ENCODE measurements at places on chromosomes 4 and X. TPM values are rescaled to one million over a fixed set of nuclear protein-coding genes. Genes with fewer than 3 reads are reported as not detected.

GRCh38 chr4:124135409-124135813 is 577.1 kb downstream of the ANKRD50 start:
- no peaks in the 10 kb centered on the region for H3K36me3 ChIP-seq
- no peaks in the 10 kb centered on the region for H3K27me3 ChIP-seq
- H3K4me3 ChIP-seq: no peak overlapping the region
- DNase-seq: no peak

GRCh38 chrX:45003085-45003484 is 130.1 kb downstream of the KDM6A start:
- H3K27ac ChIP-seq: no peak overlapping the region
- no peak overlapping the region for H3K4me3 ChIP-seq
- no peak for DNase-seq
- H3K4me1 ChIP-seq: peaks cover 20% of the 10 kb centered on the region

DNA sequence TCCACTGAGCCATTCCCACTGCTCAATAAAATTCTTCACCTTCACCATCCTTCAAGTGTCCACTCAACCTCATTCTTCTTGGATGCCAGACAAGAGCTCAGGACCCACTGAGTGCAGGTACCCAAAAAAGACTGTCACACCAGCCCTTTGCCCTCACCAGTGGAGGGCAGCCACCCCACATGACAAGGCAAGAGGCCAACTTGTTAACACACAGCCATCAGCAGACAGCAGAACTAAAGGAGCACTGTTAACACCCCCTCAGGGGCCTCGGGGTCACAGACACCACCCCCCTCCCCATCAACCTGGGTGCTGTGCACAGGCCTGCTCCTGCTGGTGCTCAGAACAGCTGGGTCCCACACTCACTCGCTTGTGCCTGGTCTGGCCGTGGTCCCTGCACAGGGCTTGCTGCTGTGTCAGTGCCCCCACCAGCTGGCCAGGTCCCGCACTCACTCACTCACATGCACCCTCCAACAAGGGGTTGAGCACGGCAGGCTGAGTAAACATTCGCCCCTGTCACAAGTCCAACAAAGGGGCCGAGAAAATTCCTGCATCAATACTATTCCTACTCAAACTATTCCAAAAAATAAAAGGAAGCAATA is 54.1 kb downstream of the ATRX start:
- no peak overlapping the region for H3K4me3 ChIP-seq
- no peaks in the 10 kb centered on the region for H3K27me3 ChIP-seq
- no peak for DNase-seq
- no peaks in the 10 kb centered on the region for H3K4me1 ChIP-seq
- no peak overlapping the region for H3K27ac ChIP-seq

- H3K4me3 ChIP-seq: no peak overlapping the region
- H3K4me1 ChIP-seq: no peaks in the 10 kb centered on the region
- H3K36me3 ChIP-seq: no peaks in the 10 kb centered on the region
- no peak overlapping the region for H3K27ac ChIP-seq
Observed at GRCh38 chr4:23353200-23353599, 536.6 kb downstream of the PPARGC1A start.

DNA sequence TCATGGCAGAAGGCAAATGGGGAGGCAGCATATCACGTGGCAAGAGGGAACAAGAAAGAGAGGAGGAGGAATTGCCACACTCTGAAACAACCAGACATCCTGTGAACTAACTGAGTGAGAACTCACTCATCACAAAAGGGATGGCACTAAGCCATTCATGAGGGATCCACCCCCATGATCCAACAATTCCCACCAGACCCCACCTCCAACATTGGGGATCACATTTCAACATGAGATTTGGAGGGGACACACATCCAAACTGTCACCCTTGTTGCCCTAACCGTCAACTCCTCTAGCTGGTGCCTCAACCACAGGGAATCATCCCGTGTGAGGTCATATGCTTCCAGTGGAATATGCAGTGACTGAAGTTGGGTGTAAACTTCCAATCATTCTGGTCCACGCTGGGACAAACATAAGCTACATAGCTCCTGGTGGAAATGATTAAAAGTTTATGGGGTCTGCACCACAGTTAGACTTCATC is 62.5 kb downstream of the TEX13C start:
- no peak overlapping the region for H3K4me3 ChIP-seq
- H3K36me3 ChIP-seq: no peaks in the 10 kb centered on the region
- no peaks in the 10 kb centered on the region for H3K4me1 ChIP-seq
- no peak for DNase-seq

ANOS1 gene
- total RNA-seq: 1.3 TPM
